ENCODE measurements at places on chromosomes 7 and 10.

DNA sequence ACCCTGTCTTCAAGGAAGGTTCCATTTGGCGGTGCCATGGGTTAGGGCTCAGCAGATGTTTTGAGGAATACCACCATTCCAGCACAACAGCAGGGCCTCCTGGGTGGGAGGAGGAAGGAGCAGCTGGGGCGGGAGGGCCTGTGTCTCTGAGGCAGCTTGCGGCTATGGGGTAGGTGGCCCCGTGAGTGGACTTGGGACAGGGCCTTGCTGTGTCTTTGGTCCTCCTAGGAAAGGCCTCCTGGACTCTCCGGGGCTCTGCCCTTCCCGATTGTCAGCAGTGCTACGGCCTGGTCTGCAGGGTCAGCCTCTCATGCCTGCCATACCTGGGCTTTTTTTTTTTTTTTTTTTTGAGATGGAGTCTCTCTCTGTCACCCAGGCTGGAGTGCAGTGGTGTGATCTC lies 96.7 kb downstream of the PAXIP1 start:
- peaks cover 97% of the 10 kb centered on the region for H3K27me3 ChIP-seq
- no peak for DNase-seq
- no peak overlapping the region for H3K4me3 ChIP-seq
- H3K36me3 ChIP-seq: no peaks in the 10 kb centered on the region
- H3K4me1 ChIP-seq: peaks cover 6% of the 10 kb centered on the region

DNA sequence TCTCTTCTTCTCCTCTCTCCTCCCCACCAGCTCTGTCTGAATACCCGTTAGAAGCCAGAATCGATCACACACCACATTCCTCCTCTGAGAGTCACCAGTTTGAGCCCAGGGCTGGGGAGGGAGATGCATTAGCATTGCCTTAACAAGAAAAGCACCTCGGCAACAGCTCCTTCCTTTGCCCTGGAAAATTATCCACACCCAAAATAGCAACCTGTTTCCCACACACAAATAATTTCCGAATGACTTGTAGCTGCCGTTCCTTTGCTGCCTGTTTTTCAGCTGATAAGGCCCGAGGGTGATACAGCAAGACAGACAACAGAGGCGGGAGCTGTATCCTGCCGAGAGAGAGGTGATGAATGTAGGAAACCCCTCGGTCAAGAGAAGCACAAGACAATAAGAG lies 91.3 kb downstream of the CPXM2 start:
- no peaks in the 10 kb centered on the region for H3K4me1 ChIP-seq
- H3K27ac ChIP-seq: no peak overlapping the region
- H3K36me3 ChIP-seq: no peaks in the 10 kb centered on the region
- DNase-seq: peak; percentile 53
- no peaks in the 10 kb centered on the region for H3K27me3 ChIP-seq

- H3K27me3 ChIP-seq: no peaks in the 10 kb centered on the region
- peak; percentile 9 for DNase-seq
- H3K4me3 ChIP-seq: peak overlapping the region; percentile 93
- H3K27ac ChIP-seq: peak overlapping the region; percentile 96
- peaks cover 12% of the 10 kb centered on the region for H3K36me3 ChIP-seq
- peaks cover 28% of the 10 kb centered on the region for H3K4me1 ChIP-seq
These were observed 983 bp downstream of the TNRC18 start for GRCh38 chr7:5422396-5423305.

GRCh38 chr10:71246591-71247413 lies 34.4 kb downstream of the UNC5B start:
- no peaks in the 10 kb centered on the region for H3K36me3 ChIP-seq
- no peak for DNase-seq
- H3K27me3 ChIP-seq: peaks cover 20% of the 10 kb centered on the region
- H3K4me3 ChIP-seq: no peak overlapping the region
- peaks cover 23% of the 10 kb centered on the region for H3K4me1 ChIP-seq

DNA sequence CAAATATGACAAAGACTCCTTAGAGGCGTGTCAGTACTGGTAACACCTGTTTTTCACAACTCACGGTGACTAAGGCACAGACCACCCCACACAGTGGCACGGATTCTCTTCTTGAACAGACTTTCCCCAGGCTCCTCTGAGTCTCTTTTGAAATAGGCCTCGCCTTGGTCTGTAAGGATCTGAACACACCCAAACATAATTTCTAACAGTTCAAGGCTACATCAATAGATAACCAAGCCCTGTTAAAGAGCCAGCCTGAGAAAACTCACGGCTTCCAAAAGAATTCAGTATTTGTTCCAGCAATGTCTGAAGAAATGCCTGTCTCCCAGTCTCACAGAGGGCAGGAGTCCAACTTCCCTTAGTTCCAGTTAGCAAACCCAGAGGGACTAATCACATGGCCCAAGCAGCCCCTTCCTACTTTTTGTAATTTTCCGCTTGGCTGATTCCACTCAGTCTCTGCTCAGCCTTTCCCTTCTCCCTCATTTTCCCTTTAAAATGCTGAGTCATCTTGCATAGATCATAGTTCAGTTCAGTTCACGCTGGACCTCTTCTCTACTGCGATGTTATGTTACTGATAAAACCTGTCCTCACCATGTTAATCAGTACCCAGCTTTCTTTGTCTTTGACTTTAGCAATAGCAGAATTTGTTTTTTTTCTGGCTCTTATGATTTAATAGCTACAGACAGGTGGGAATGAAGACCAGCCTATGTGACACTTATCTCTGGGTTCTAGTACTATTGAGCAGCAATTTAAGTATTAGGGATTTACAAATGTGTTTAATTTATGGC lies 22.6 kb upstream of the AKR1C3 start:
- H3K27ac ChIP-seq: peak overlapping the region; percentile 94
- H3K27me3 ChIP-seq: no peaks in the 10 kb centered on the region
- no peak overlapping the region for H3K4me3 ChIP-seq
- peaks cover 4% of the 10 kb centered on the region for H3K4me1 ChIP-seq
- DNase-seq: peak; percentile 57

DNA sequence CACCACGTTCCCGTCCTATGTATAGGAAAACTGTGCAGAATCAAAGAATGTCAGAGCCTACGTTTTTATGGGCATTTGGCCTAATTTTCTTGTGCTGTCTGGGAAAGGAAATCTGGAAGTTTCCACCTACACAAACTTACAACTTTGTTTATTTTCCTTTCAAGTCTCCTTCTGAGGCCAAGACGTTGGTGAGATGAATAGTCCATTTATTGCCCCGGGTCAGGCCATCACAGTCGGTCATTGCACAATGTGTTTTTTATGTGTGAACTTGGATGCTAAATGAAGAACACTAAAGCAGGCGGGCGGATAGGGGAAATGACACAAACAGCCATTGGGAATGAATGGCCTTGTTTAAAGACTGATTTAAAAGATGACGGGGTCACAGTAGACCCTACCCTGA lies 38.6 kb downstream of the TRIL start:
- no peak overlapping the region for H3K27ac ChIP-seq
- no peak for DNase-seq
- H3K36me3 ChIP-seq: no peaks in the 10 kb centered on the region
- no peak overlapping the region for H3K4me3 ChIP-seq
- no peaks in the 10 kb centered on the region for H3K4me1 ChIP-seq
